ENCODE measurements at places on chromosomes 2 and 18.

DNA sequence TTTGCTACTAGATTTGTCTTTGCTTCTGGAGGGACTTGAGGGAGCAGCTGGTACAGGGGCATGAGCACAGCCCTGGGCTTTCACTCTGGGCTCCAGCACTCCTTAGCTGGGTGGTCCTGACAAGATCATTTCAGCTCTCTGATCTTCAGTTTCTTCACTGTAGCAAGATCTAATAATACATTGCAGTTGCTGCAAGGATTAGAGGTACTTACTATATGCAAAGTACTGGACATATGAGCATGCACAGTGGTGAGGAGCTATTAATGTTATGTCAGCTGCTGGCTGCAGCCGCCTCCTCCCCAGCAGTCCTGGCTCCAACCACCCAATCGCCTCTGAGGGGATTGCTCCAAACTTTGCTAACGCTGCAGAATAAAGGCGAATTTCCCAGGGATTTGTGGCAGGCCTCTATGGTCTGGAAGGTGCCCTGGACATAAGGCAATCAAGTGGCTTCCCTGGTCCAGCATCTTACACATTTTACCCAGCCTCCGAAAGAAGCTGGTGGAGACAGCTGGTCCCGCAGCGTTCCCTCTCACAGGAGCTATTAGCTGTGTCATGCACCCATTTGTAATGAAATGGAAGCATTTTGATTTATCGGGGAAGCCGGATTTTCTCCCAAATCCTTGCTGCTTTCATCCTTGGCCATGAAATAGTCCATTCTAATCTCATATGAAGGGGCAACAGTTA, 96.7 kb downstream of the RHOB start:
- DNase-seq: no peak

- DNase-seq: no peak
Measured at GRCh38 chr2:222688917-222689316, 17.5 kb downstream of the MOGAT1 start.

DNA sequence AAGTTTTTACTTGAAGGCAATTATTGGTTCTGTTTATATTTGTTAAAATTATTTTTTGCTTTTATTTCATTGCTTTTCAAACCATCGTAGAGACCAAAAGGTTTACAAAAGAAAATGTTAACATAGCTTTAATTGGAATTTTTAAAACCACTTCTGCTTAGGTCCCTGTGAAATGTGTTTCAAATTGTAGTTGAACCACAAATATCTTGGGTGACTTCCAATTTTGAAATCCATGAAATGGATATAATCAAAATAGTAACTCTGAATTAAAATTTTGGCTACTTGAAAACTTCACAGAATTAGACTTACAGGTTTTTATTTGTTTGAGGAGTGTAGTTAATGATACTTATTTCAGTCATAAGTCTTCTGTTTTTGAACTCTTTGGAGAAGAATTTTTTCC, 3.1 kb upstream of the SPAG16 start:
- peak; percentile 44 for DNase-seq

DNA sequence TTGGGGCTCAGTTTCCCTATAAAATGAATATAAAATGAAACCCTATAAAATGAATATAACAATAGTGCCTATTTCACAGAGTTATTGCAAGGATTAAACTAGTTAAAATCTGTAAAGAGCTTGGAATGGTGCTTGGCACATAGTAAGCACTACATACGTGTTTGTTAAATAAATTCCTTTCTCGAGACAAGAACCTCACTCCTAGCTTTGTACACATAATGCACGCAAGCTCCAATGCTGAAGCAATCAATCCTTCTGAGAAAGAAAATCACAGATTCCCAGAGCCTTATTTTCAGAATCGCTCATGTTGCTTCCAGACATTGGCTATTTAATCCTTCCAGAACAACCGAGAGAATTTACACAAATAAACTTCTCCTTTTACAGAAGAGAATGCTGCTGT, 440.9 kb downstream of the IRS1 start:
- no peak for DNase-seq

DNA sequence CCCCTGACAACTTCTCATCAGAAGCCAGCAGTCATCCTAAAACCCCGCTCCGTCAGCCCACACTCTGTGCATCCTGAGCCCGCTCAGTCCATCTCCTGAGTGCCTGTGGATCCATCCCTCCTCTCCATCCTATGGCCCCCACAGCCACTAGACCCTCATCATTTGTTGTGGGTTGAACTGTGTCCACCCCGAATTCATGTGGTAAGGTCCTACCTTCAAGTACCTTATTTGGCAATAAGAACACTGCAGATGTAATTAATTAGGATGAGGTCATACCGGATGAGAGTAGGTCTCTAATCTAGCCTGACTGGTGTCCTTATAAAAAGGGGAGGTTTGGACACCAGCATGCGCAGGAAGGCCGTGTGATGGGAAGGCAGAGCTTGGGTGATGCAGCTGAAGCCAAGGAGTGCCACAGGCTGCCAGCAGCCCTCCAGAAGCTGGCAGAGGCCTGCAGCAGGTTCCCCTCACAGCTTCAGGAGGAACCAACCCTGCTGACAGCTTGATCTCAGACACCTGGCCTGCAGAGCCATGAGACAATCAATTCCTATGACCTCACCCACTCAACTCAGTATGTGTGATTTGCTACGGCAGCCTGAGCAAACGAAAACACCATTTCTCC, 192.4 kb downstream of the ZBTB7C start:
- no peak for DNase-seq

Data from fibroblast of skin of back (primary cell).